ENCODE measurements at places on chromosomes 16 and 17.
A peak's percentile ranks its signal among the peaks of the same experiment; 100 is the strongest.

DNA sequence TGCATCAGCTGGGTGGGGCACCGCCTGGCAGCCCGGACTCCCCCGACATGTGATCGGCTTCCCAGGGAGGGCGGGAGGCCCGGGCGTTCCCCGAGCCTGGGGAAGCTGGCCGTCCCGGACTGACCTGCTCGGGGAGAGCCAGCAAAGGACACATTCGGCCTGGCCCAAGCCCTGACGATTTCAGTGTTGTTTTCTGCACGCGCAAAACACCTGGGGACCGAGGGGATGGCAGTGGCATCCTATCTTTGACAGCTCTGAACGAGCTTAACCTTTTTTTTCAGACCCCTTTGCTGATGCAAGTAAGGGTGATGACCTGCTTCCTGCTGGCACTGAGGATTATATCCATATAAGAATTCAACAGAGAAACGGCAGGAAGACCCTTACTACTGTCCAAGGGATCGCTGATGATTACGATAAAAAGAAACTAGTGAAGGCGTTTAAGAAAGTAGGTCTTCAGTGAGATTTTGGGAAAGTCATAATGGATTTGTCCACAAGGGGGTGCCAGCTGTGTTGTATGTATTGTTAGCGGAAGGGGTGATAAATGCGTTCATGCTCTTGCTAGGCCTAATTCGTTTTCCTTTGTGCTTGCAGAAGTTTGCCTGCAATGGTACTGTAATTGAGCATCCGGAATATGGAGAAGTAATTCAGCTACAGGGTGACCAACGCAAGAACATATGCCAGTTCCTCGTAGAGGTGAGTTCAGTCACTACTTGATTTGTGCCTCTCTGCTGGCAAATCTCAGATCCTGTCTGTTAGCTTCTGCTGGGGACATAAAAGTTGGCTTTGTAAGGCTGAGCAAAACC is 1.0 kb downstream of the EIF1 start:
- peak; percentile 76 for DNase-seq

DNA sequence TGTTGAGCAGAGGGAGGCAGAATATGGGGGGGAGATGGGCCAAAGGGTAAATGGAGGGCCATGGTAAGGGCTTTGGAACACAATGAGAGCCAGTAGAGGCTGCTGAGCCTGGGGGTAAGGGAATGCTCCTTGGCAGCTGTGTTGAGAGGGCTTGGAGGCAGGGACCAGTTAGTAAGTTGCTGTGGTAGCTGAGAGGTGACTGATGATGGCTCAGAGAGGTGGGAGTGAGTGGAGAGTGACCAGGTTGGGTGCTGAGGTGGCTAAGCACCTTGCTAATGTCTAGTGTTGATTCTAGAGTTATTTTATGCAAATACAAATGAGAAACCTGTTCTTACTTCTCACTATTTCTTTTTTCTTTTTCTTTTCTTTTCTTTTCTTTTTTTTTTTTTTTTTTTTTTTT is 10.8 kb downstream of the SBK1 start:
- no peak for DNase-seq

DNA sequence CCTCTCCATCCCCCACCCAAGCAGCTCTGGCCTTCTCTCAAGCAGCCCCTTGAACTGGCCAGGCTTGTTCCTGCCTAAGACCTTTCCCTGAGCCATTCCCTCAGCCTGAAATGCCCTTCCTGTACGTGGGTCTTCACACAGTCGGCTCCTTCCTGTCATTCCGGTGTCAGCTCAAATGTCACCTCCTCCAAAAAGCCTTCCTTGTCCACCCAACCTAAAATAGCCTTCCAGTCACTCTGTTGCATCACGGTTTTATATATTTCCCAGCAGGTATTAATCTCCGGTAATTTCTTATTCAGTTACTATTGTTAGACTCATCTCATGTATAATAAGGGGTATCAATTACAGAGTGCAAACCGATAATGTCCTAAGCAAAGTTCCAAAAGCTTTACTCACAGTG is 51.8 kb downstream of the C17orf67 start:
- DNase-seq, result no peak

DNA sequence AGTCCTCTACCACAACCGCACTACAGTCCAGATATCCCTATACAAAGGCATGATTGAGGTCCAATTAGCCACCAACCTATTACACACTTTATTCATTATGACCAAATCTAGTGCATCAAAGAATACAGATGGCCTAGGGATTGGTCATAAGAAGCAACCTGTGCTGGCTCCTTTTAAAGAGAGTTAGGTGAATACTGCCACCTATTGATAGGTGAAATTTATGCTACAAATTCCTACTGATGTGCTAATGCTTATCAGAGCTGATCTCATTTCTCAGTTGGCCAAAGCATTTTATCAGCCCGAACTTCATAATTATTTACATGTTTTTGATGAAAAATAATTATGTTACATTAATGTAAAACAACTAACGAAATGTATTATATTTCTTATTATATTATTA is 166.3 kb downstream of the ANKFN1 start:
- DNase-seq, result peak; percentile 69

- DNase-seq, result no peak
Observed at GRCh38 chr16:14005335-14005734, 65.8 kb upstream of the MRTFB start.

DNA sequence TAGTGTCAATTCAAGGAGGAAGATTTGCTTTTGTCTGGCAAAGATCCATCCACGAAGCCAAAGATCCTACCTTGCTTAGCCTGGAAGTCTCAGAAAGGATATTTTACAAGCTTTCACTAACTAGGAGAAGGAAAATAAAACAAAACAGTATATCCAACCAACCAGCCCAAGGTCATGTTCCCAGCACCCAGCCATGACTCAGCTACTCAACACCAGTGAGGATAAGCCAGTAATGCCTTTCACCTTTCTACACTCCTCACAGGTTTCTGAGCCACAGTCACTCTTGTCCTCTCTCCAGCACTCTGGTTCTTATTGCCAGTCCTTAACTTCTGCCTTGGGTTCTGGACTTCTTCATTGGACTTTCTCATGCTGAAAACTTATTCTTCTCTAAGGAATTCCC is 116.2 kb downstream of the CDH11 start:
- DNase-seq, result no peak

GRCh38 chr16:82750068-82750467 is 123.3 kb downstream of the CDH13 start:
- no peak for DNase-seq

- no peak for DNase-seq
Observed at GRCh38 chr17:58572846-58573245, 58.4 kb upstream of the MTMR4 start.

DNA sequence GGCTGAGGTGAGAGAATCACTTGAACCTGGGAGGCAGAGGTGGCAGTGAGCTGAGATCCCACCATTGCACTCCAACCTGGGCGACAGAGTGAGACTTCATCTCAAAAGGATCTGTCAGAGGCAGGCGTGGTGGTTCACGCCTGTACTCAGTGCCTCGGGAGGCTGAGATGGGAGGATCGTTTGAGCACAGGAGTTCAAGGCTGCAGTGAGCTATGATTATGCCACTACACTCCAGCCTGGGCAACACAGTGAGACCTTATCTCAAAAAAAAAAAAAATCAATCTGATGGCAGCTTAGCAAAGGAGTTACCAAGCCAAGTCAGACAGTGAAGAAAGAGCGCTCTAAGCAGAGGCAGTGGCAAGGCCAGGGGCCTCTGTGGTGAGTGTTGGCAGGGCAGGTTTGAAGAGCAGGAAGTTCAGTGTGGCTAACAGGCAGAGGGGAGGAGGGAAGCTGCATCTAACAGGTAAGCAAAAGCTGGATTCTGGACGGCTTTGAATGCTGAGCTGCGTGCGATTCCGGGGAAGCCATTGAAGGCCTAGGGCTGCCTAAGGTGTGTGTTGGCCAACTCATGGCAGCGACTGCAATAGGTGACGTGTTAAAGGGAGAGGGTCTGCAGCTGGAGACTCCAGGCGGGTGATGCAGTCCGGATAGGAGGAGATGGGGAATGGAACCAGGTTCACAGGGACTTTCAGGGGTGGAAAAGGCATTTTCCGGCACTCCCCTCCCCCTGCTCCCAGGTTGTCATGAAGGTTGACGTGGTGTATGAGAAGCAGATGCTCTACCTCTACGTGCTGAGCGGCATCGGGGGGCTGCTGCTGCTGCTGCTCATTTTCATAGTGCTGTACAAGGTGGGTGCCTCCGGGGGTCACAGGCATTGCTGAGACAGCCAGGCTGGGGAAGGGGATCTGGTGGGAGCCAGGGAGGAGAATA is 7.0 kb downstream of the ZNF768 start:
- no peak for DNase-seq

DNA sequence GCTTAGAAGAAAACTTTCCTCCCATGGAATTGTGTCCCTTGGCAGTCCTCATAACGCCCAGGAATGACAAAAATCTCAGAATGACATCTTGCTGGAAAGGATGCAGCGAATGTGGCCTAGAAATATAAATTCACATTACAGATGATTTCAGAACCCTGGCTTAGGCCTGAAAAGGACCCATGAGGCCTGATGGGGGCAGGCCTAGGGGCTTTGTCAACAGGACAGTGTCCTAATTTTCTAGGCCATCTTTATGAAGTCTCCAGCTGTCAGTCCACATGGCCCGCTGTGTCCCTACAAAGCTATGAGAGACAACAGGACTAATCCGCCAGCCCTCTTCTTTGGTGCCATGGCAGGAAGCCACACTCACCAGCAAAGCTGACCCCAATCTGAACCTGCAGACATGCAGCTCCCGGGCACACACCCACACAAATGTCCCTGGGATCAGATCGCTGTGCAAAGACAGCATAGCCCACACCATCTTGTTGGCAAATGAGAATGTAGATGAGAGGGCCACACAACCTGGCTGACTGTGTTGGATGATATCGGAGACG is 40.4 kb upstream of the DNAH17 start:
- DNase-seq, result peak; percentile 88

DNA sequence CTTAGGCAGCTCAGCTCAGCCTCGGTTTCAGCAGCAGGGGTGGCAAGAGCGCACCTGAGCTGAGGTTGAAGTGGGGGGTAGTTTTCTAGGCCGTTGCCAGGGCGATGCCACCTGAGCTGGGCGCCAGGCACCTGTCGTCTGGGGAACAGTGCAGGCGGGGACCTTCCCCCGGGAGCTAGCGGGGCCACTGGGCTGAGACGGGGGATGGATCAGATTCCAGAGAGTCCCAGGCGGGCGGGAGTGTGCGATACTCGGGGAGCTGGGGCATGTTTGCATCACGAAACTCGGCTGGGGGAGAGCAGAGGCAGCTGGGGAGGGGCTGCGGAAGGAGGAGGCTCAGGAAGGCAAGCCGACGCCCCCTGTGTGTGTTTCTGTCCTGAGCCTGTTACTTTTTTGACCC is 477 bp upstream of the CLDN9 start:
- DNase-seq, result no peak

GRCh38 chr17:18102640-18103039 is 5.9 kb upstream of the MYO15A start:
- DNase-seq, result no peak

- DNase-seq, result peak; percentile 97
Observed at GRCh38 chr17:75785016-75785890, 647 bp downstream of the UNK start.

GRCh38 chr17:65287040-65287439 is 149.9 kb downstream of the RGS9 start:
- DNase-seq, result no peak

GRCh38 chr16:67723911-67724305 is 4.8 kb upstream of the GFOD2 start:
- no peak for DNase-seq

DNA sequence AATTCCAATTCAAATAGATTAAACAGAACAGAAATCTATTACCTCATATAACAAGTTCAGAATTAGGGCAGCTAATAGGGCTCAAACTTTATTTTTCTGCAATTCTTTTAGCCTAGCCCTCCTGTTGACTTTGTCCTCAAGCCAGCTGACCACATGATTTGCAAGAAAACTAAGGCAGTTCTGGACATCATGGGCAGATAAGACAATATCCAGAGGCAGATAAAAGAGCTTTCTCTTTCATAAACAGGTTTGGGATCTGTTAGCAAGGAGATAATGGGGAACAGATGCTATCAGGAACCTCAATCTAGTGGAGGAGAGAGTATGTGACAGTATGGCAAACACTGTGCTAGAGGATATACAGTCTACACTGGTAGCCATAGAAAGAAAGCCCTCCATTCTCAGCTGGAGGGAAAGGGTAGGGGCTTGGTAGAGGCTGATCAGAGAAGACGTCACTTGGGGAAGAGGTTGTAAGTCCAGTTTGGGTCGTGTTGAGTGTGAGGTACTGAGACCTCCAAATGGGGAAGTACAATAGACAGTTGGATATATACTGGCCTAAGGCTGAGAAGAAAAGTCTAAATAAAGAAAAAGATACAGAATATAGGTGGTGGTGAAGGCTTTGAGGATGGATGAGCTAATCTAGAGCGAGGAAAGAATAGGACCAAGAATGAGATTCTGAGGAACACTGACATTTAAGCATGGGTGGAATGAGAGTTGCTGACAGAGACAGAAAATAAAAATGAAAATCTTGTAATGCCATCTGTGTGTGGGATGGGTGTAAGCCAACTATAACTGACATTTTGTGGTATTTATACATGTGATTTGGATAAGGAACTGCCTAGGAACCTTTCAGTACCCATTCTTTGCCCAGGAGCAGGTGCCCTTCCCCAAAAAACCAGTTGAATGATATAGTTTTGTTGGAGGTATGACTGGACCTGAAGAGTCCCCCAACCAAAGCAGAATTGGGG is 67.4 kb downstream of the CYB561 start:
- no peak for DNase-seq

GRCh38 chr17:60557805-60558204 is 31.8 kb upstream of the APPBP2 start:
- DNase-seq, result no peak

DNA sequence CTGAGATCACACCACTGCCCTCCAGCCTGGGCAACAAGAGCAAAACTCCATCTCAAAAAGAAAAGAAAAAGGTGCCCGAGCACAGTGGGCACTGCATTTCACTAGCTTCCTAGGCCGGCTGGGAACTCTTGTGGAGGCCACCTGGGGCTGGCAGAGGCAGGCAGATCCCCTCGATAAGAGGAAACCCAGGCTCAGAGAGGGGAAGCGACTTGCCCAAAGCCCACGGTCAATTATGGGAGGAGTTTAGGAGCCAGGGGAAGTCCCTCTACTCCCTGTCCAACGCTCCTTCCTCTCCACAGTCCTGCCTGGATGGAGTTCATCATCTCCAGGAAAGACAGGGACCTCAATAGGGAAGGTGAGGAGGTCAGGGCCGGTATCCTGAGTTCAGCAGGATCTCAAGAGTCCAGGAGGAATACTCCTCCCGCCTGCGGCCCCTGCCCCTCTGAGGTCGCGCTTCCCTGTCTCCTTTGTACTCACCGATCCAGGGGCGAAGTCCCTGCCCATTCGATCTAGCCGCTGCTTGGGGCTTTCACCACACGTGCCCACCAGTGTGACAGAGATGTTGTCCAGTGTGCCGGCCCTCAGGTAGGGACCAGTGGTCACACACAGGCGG is 841 bp downstream of the ALOXE3 start:
- DNase-seq, result no peak

- DNase-seq, result no peak
Observed at GRCh38 chr17:77753691-77754245, 204.7 kb upstream of the TNRC6C start.

DNA sequence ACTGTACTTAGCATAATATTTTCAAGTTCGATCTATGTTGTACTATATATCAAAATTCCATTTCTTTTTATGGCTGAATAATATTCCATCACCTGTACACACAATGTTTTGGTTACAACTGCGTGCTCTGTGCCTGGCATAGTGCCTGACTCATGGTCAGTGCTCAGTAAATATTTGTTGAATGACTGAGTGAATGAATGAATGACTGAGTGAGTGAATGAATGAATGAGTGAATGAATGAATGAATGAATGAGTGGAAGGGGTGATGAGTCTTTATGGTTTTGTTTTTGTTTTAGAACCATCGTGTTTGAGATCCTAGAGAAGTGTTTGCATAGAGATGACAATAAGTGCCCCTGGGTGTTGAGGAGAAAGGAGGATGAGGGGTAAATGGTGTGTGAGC is 155.3 kb downstream of the MRM1 start:
- no peak for DNase-seq

Data from tongue (tissue), 3 donors.